ENCODE measurements at places on chromosomes 5 and 9.

DNA sequence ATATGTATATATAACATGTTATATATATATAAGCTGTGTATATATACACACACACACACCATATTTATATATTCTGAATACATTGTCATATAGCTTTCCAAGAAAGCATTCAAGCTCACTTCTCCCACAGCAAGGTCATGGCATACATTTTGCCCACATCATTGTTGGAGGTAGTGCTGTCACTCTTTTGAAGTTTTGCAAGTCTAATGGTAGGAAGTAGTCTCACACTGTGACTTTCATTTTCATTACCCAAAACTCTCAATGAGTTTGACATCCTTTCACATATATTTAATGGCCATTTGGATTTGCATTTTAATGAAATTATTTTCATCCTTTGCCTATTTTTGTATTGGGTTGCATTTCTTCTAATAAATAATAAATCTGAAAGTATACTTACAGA, 59.8 kb upstream of the COX7C start:
- DNase-seq, result no peak

- DNase-seq, result no peak
Measured at GRCh38 chr5:133421394-133421793, 190.9 kb downstream of the FSTL4 start.

DNA sequence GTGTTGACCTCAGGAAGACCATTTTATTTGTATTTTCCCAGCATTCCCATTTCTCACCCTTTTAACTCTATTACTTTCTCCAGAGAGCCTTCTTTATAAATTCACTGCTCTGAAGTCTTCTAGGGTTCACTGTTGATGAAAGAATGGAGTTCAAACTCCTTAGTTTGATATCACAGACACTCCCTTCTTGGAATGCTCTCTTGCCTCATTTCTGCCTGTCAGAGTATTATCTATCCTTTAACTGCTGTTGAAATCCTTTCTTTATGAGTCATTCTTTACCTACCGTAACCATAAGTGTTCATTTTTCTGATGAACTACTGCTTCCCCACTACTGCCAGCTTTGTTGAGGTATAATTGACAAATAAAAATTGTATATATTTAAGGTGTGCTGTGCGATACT, 4.3 kb downstream of the RIC1 start:
- DNase-seq, result no peak

GRCh38 chr5:180609817-180610550, 18.7 kb upstream of the SCGB3A1 start:
- DNase-seq, result no peak

GRCh38 chr9:94900222-94901018, 173.9 kb downstream of the AOPEP start:
- DNase-seq, result no peak

GRCh38 chr5:144203750-144204596, 33.3 kb downstream of the KCTD16 start:
- no peak for DNase-seq

- DNase-seq, result no peak
Measured at GRCh38 chr9:91011891-91012290, 210.3 kb downstream of the SYK start.

- DNase-seq, result no peak
Measured at GRCh38 chr5:111447099-111447498, 65.2 kb downstream of the STARD4 start.

DNA sequence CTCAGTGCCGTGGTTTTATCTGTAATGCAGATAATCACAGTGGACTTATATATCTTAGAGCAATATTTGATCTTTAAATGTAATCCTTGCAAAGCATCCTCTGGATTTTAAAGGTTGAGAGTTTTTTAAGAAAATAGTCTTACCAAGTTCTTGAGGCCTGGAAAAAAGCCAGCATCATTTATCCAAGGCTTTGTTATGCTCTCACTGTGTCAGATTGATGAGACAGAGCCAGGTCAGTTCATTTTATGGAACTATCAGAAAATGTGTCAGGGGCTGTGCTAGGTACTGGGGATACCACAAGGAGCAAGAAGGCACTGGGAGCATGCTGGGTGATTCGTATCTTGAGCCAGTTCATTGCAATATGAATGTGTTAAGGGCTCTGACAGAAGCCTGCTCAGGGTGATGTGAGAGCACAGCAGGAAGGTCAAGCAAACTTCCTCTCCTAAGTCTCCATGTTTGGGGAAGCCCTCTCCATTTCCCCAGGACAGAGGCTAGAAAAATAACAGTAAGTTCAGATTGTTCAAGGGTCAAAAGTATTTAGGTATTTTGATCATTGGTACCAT, 19.7 kb downstream of the C7 start:
- no peak for DNase-seq

DNA sequence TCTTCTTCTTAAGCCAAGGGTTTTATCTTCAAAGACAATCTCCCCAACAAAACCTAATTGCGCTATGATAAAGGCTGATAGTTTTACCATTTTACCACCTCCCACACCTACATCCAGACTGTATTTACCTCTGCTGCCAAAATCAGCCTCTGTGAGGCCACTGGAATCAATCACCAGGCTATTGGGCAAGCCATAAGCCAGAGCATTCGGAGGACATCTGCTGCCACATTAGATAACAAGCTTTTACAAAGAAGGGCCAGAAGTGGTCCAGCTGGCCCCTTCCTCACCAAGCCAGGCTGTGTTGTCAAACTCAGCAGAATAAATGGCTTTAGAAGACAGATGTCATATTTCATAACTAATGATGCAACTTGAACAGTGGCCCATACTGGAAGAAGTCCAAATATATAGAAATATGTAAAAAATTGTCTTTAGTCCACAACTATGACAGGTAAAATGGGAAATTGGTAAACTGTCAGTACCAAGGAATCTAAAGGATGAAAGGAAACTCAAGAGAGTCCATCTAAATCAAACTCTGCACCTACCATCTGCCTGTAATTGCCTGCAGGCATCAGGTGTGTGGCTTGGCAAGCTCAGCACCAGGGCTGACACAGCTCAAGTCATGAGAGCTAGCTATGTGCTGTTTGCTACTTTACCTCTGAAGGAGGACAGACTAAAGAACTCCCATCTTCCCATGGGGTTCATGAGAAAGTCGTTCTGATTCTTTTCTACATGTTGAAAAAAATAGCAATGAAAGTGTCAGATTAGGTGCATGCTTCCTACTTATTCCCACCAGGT, 16.1 kb downstream of the SLC45A2 start:
- no peak for DNase-seq

- DNase-seq, result no peak
Measured at GRCh38 chr9:34558919-34559623, 30.5 kb downstream of the CNTFR start.

DNA sequence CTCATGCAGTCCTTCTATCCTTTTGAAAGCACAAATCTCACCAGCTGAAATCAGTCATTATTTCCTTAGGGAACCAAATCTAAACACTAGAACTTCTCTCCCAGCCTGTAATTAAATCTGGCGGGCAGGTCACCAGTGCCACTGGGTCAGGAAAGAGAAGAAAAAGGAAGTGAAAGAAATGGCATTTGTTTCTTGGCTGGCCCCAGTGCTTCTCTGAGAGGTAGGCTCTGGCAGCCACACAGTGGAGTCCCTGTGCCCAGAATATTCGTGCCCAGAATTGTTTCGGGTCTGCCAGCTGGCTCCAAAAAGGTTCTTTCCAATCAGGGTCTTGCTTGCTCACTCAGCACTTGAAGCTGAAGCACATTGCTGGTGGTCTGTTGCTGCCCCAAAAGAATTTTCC, 133.9 kb upstream of the MTAP start:
- DNase-seq, result no peak

DNA sequence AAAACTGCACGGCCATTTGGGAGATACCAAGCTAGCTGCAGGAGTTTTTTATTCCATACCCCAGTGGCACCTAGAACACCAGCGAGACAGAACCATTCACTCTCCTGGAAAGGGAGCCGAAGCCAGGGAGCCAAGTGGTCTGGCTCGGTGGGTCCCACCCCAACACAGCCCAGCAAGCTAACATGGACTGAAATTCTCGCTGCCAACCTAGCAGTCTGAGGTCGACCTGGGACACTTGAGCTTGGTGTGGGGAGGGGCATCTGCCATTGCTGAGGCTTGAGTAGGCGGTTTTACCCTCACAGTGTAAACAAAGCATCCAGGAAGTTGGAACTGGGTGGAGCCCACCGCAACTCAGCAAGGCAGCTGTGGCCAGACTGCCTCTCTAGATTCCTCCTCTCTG, 108.9 kb upstream of the CHD1 start:
- peak; percentile 56 for DNase-seq
